Activated gamma-delta T cell (primary cell): ENCODE measurements at places on chromosomes 6 and 20.

DNA sequence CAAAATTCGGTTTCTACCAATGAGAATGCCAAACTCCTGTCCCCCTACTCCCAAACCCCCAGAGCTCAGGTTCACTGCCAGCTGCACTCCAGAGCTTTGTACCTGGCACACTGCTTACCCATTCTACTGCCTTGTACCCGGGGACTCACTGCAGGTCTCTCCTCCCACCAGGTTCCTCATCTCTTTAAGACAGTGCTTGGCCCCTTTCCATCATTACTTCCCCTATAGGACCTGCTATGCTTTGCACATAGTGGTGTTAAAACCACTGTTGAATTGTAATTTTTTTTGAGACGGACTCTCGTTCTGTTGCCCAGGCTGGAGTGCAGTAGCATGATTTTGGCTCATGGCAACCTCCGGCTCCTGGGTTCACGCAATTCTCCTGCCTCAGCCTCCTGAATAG is 25.9 kb downstream of the LYRM4 start:
- no peak for DNase-seq

DNA sequence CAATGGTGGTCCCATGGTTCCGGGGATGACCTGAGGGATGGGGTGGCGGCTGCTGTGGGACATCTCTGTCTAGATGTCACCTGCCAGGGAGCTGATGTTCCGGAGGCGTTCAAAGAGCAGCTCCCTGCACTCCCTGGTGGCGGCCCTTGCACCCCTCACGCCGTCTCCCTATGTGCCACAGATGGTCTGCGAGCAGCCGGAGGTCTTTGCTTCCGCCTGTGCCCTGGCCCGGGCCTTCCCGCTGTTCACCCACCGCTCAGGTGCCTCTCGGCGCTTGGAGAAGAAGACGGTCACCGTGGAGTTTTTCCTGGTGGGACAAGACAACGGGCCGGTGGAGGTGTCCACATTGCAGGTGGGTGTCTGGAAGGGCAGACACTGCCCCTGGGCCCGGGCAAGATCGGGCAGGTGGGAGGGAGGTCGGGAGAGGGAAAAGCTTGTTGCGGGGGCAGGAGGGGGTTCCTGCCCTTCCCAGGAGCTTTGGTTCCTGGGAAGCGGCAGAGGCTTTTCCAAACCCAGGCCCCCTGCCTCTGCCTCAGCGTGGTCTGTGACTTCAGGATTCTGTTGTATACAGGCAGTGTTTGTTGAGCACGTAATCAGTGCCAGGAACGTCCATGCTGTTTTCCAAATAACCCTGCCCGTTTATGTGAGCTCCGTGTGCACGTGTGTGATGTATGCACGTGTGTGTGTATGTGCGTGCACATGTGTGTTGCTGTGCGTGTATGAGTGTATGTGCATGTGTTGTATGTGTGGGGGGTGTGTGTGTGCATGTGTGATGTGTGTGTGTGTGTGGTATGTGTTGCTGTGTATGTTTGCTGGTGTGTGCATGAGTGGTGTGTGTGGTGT is 1.9 kb downstream of the NPEPL1 start:
- DNase-seq, result no peak

GRCh38 chr6:71410681-71411080 is 122.1 kb downstream of the OGFRL1 start:
- DNase-seq, result no peak

GRCh38 chr6:40844246-40844645 is 194.8 kb downstream of the UNC5CL start:
- no peak for DNase-seq

DNA sequence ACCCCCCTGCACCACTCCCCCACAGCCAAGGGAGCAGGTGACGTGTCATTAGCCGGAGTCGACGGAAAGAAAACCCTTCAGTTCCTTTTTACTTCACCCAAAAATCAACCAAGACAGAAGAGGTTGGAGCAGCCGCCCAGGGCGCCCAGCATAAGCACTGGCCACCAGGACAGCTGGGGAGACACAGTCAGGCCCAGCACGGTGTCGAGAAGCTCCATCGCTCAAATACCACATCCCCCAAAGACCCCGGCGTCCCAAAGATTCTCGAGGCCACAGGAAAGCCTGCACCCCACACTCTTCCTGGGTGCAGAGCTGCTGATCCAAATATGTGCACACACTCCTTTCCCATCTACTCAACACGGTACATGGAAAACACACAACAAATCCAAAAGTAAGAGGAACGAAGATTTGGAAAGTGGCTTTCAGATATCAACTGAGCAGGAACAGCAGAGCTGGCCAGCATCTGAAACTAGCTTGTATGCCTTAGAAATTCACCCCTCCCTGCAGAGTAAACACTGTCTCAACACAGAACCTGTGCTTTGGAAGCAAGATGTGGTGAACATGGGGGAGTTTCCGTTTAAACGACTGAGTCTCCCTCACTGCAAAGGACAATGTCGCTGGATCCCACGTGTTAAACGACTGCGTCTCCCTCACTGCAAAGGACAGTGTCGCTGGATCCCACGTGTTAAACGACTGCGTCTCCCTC is 54.6 kb downstream of the DLL1 start:
- DNase-seq, result no peak

GRCh38 chr6:161922631-161923119 is 648.8 kb upstream of the AGPAT4 start:
- DNase-seq, result no peak

- no peak for DNase-seq
These were observed 128.6 kb upstream of the FAM83B start for GRCh38 chr6:54717849-54718455.

DNA sequence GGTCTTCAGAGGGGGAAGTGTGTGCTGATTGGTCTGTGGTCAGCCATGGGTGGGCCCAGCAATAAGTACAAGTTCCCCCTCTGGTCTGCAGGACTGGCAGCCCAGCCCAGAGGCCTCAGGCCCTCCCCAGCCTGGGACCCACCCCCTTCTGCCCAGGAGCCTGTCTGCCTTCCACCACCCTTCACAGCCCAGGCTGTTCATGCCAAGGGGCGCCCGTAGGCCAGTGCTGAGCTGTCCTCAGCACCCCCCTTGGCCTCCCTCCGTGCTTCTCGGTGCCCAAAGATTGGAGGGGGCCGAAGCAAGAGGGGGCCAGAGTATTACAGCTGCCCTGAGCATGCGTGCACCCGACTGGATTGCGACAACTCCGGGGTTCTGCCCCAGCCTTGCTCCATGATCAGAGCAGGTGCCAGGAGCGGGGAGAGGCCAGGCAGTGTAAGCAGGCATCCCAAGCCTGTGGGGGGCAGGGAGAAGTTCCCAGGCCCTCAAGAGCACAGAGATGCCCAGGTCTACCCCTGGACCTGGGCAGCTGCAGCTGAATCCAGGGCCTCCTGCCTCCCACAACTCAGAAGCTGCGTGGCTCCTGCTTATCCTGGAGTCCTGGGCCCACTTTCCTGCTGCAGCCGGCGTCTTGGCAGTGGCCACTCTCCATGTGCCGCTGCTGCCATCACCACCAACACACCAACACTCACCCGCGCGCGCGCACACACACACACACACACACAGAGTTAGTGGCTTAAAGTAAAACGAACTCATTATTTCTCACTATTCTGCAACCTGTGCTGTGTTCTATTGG is 33.3 kb downstream of the CST9L start:
- no peak for DNase-seq

GRCh38 chr6:52839124-52840055 is 1.2 kb downstream of the GSTA5 start:
- DNase-seq, result no peak

DNA sequence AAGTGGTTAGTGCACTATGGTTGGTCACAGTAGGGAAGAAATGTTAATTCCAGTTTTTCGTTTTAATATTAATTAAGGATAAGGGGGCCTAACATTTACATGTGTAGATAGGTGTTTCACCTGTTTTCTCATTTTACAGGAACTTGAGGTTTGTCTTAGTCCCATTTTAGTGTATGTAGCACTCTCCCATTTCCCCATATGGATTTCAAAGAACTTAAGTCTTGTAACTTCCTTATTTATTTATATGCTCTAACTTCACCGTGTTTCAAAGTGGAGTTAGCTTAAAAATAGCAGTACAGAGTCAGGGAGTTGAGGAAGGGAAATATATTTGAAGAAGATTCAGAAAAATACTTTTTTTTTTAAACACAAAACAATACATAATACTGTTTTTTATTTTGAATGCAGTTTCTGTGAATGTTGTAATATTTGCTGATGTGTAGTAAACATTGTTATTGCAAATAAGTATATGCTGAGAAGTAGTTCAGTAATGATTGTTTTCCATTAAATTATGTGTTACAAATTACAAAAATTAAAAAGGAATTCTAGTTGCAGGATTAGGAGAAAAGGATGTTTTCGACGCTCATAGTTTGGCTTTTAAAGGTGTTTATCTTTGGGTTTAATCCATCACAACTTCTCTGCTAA is 3.5 kb downstream of the SCAF8 start:
- no peak for DNase-seq

GRCh38 chr6:68892452-68892851 is 257.4 kb downstream of the ADGRB3 start:
- no peak for DNase-seq
